ENCODE measurements at places on chromosomes 6 and 20.

GRCh38 chr6:50831186-50831585 is 12.5 kb downstream of the TFAP2B start:
- no peak for DNase-seq

- DNase-seq: no peak
These were observed 157.6 kb downstream of the SLC35B3 start for GRCh38 chr6:8277769-8278168.

DNA sequence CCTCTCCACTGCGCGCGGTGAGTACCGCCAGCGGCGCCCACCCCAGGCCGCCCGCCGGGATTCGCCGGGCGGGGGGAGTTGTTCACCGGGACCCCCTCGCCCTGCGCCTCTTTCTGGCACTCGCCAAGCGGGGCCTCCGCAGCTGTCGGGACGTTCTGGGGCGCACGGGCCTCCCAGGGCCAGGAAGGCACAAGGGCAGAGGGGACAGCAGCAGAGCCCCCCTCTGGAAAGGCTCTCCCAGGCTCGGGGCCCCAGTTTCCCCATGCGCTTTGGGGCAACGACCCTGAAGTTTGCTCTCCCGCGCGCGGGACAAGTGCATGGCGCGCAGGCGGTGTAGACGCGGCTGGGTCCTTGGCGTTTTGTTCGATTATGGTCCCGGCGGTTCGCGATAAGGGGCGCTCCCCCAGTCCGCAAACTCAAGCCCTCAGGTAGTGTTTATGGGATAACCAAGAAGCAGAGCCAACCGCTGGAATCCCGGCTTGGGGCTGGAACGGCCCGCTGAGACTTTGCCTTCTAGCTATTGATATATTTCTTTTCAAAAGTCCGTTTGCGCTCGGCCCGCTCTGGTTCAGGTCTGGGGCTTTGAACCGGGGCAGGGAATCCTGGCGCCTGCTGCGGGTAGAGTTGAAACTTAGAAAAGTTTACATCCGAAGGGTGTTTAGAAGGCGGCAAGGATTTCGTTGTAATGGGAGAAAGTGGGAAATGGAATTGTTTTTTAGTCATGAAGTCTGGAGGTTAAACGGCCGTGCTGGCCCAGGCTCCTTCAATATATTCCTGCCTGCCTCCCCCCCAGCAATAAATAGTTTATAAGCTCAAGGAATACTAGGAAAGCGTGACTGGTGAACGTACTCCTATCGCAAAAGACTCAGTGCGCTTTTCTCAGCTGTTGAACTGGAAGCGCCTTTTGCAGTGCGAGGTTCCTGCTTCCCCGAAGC is 595 bp downstream of the EYA2 start:
- no peak for DNase-seq

DNA sequence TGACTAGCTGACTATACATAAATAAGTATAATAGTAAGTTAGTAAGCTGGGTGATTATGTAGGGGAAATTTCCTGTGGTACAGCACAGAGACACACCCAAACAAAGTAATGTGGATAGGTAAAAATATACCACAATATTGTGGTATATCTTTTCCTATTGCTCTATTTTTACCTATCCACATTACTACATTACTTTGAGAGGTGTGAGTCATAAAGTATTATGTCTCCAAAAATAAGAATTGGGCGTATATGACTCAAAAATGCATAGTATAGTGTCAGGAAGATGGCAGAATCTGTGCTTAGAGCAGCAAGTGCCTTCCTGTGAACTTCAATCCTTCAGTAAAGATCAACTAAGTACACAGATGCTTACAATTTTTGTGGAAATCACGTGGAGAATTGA is 2.7 kb upstream of the SIRPG start:
- no peak for DNase-seq

GRCh38 chr20:49214571-49214970 is 4.6 kb upstream of the DDX27 start:
- peak; percentile 40 for DNase-seq

DNA sequence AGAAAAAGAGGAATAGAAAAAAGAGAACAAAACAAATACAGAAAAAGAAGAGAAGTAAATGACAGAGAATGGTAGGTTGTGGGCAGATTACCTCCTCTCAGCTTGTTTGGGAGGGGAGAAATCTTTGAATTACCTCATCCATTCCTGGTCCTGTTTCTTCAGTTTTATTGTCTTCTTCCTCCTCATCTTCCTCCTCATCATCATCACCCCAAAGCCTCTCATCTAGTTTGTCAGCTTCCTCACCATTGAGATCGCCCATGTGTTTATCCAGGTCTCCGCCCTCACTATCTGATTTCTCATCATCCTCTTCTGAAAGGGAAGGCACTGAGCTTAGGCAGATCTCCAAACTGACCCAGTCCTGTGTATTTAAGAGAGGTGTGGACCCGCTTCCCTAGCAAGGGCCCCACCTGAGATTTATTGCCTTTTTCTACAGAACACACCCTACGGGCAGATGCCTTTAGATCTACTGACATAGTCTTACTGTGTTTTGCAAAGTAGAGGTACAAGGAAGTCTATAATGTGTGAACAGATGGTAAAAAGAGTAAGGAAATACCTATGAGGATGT is 24.2 kb upstream of the LYRM2 start:
- DNase-seq: no peak

DNA sequence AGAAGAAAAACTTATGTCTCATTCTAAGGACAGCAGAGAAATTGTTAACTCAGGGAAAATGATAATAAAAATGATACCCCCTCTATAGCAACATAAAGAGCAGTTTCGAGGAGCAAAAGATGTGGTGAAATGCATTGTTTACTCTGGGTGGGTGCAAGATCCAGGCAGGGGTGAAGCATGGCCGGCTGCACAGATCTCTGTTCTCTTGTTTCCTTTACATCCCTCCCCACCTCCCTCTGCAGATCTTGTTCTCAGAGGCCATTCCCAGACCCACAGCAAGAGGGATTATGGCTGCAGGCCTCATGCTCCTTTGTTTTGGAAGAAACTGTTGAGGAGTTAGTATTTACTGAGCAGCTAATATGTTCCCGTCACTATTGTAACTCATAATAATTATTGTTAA is 1.8 kb downstream of the BTN3A1 start:
- DNase-seq: no peak

GRCh38 chr20:14799545-14800216 is 462.3 kb upstream of the FLRT3 start:
- no peak for DNase-seq

DNA sequence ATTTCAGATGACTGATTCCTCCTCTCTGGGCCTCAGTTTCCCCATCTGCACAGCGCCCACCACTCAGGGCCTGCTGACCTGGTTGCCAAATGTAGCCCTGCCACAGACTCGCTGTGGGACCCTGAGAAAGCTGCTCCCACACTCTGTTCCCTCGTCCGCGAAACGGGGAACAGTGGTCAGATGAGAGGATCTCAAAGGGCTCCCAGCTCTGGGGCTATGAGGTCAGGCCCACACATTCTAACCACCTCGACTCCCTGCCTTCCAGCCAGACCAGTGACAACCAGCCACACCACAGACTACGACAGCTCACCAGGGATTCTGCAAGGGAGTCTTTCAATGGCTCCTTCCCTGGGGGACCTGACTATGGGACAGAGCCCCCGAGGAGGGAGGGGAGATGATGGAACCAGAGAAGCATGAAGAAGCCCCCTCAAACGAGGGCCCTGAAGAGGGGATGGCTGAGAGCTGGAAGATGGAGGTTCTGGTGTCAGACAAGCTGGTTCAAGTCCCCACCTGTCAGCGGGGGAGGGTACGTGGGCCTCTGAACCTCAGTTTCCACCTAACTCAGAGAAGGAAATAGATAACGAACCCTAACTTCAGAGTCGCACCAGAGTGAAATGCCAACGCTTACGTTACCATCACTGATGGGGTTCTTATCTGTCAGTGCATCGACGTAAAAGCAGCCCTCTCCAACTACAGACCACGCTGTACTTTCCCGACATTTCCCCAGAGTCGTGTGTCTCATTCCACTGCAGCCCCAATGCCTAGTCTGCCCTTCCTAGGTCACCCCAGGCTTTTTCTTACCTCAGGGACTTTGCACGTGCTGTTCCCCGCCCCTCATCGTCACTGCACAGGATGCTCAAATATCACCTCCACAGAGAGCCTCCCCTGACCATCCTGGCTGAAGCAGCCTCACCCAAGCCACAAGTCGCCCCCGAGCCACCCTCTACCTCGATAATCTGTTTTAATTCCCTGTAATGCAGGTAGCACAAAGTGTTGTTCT is 60.5 kb downstream of the PREX1 start:
- DNase-seq: no peak

DNA sequence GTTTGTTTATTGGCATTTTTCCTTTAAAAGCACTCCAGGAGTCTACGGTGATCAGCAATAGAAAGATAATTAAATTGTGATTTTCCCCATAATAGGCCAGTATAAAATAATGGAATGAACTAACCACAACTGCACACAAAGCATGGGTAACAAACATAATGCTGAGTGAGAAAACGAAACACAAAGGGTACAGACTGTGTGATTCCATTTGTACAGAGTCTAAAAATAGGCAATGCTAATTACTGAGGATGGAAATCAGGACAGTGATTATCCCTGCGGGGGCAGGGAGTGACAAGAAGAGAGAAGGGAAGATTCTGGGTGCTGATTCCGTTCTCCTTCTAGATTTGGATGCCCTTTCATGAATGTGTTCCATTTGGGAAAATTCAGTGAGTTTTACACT is 478.1 kb downstream of the PREX1 start:
- DNase-seq: no peak

DNA sequence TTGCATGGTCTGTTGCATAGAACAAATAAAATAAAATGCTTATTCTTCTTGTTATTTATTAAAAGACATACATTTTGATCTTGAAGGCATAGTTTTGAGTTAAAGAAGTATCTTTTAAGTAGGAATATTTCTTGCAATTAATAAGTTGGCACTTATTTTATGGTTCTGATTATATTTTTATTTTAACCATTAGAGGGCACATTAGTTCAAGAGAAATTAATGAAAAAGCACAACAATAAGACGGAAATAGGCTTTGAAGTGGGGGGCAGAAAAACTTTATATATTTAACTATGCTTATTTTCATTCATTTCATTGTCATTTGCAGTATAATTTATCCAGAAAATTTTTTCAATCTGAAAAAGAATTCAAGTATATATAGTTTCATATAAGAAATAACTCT is 44.2 kb upstream of the MAP3K7 start:
- DNase-seq: no peak

DNA sequence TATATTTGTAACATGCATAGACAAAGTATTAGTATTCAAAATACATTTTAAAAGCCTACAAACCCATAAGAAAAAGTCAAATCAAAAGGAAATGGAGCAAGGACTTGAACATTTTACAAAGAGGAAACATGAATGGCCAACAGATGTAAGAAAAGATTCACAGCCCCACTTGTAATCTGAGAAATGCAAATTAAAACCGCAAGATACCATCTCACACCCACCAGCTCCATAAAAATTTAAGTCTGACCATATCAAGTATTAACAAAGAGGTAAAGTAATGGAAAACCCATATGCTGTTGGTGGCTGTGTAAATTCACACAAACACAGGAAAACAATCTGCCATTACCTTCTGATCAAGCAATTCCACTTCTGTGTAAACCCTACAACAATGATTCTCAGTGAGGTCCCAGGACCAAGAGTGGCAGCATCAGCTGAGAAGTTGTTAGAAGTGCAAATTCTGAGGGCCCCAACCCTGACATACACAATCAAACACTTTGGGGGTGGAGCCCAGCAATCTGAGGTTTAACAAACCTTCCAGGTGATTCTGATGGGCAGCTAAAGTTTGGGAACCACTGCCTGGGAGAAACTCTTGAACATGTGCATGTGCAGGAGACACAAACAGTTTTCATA is 30.9 kb downstream of the BCL2L1 start:
- DNase-seq: peak; percentile 30

GRCh38 chr6:90480666-90481065 is 106.2 kb downstream of the MAP3K7 start:
- no peak for DNase-seq

Measured in inflammatory macrophage treated with lipopolysaccharide for 1 hour (primary cell).